ENCODE measurements at places on chromosomes 4 and X. TPM values are rescaled to one million over a fixed set of nuclear protein-coding genes. Genes with fewer than 3 reads are reported as not detected.

Gene XG
- total RNA-seq, result 3.2 TPM

Gene GAGE12H
- not detected for total RNA-seq

Gene GSX2
- not detected for total RNA-seq

Gene RHOXF2
- under 0.01 TPM for total RNA-seq

GRCh38 chr4:169256101-169256612 lies 14.6 kb downstream of the SH3RF1 start:
- peaks cover 100% of the 10 kb centered on the region for H3K4me1 ChIP-seq
- H3K36me3 ChIP-seq, result peaks cover 17% of the 10 kb centered on the region
- H3K27ac ChIP-seq, result peak overlapping the region; percentile 85
- H3K27me3 ChIP-seq, result no peaks in the 10 kb centered on the region
- no peak for DNase-seq
